ENCODE measurements at places on chromosomes 2 and 18.

- DNase-seq: no peak
Measured at GRCh38 chr18:74861154-74861553, 263.5 kb downstream of the ZNF407 start.

GRCh38 chr2:174561972-174562370 lies 35.6 kb downstream of the WIPF1 start:
- peak; percentile 73 for DNase-seq

DNA sequence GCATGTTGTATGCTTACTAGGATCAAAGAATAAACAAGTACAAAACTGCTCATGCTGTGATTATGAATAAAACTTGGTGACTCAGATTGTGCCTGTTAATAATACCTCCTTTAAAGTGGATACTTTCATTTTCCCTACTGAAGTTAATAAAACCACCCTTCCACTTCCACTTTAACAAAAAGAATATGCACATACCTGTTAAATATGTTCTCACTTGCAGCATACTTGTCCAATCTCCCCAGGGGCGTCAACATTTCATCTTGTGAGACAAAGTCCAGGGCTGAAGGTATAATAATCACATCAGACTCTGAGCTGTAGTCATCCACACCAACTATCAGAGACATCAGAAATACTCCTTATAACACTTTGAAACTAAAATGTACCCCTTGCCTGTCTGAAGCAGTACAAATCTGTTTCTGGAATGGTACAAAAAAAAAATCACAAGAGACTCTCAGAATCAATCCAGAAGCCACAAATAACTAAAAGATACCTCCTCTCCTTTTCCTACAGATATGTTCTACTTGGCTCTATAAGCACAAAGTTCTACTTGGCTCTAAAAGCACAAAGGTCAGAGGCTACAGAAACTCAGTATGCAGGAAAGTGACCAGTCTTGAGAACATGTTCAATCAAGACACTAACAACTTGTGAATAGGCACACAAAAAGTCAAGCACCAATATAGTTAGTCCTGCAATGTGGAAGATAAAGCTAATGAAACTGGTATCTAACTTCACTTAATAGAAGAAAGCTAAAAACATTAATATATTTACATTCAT lies 19.3 kb downstream of the PPP4R1 start:
- DNase-seq: no peak

- DNase-seq: peak; percentile 30
Measured at GRCh38 chr2:234289834-234290590, 206.9 kb downstream of the ARL4C start.

DNA sequence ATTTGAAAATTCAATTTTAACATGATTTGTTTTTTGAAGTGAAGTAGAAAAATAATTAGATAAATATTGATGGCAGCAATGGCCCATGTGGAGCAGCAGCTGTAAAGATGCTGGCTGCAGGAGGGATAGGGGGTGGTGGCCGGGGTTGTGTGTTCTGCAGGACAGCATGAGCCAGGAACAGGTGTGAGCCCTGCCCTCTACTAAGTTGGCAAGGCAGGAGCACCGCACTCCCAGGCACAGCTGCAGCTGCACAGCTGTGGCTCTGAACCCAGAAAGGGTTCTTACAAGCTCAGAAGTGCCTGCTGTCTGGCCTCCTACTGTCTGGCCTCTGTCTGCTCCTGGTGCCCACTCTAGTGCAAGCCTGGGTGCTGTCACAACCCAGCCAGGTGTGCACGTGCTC lies 10.0 kb upstream of the DUSP19 start:
- DNase-seq: no peak

DNA sequence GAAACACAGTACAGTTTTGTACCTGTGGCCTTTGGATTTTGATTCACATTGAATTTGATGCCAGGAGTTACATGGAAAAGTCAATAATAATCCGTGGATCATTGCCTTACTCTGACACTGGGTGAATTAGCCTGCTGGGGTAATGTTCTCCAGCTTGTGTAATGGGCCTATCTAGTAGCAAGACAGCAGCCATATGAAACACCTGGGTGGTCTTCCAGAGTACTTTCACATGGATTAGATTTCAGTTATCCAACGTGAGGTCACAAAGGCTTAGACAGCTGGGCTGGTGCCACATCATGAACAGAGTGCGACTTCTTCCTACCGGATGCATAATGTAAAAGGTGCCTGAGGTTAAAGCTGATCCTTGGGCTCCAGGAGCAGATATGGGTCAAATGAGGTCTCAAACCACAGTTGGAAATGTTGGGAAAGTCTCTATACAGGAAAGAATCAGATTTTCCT lies 486.8 kb downstream of the PARD3B start:
- DNase-seq: peak; percentile 5

DNA sequence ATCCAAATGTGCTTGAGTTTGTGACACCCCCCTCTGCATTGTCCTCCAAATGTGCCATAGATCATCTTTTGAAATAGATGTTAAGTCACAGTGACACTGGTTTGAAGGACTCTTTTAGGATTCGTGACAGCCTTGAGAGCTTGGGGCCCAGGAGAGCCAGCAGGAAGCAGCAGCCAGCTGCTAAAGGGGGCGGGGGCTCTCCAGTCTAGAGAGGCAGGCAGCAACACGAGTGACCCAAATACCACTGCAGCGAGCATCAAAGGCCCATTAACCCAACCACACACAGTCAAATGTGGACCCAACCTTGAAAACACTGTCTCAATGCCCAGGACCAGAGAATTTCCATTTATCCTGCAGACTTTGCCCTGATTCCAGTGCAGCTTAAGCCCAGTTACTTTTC lies 75.6 kb downstream of the ZBTB7C start:
- DNase-seq: no peak

- DNase-seq: no peak
Measured at GRCh38 chr18:12968619-12969018, 20.8 kb downstream of the SEH1L start.

- DNase-seq: peak; percentile 9
Measured at GRCh38 chr2:147759536-147759935, 85.3 kb upstream of the ACVR2A start.

- no peak for DNase-seq
Measured at GRCh38 chr2:181234487-181234891, 222.7 kb upstream of the ITGA4 start.

DNA sequence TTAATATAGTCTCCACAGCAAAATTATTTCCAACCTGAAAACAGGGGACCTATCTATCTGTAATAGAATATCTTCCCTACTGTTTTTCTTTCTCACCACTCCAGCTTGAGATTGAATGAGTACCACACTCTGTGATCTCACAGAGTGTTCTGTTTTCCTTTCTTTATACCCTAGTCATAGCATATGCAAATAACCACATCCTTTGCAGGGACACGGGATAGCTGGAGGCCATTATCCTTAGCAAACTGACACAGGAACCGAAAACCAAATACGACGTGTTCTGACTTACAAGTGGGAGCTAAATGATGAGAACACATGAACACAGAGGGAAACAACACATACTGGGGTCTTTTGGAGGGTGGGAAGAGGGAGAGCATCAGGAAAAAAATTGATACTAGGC lies 224.7 kb downstream of the SLC8A1 start:
- DNase-seq: no peak

GRCh38 chr18:79064228-79064627 lies 5.0 kb upstream of the ATP9B start:
- no peak for DNase-seq

DNA sequence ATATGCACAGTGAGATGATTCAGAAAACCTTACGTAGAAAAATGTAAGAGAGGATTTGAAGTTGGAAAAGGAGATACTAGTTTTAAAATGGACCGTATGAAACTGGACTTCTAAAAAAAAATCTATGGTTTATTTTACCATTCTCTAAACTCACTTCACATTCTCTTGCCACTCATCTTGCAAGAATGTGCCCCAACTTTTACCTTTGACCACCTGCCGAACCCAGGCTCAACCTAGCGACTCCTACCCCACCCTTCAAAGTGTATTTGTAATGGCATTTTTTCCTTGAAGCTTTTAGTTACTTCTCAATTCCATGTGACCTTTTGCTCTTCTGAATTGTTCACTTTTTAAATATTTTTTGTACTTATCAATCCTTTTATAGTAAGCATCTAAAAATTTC lies 160.8 kb downstream of the PHLPP1 start:
- no peak for DNase-seq

DNA sequence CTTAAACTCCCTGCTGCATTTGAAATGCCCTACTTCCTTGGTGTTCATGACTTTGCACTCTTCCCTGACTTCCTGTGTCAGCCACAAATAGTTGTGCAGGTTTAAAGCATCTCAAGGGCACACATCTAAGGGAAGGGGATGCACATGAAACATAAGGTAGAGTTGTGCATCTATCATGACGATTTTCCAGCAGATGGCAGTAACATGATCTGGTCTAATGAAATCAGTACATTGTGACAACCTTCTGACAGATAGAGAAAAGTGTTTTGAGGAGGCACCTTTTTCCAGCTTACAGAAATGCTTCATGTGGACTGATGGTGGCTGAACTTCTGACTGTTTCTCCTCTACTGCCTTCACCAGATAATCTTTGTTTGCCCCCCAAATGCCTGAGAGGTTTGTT lies 238.9 kb downstream of the XIRP2 start:
- no peak for DNase-seq

DNA sequence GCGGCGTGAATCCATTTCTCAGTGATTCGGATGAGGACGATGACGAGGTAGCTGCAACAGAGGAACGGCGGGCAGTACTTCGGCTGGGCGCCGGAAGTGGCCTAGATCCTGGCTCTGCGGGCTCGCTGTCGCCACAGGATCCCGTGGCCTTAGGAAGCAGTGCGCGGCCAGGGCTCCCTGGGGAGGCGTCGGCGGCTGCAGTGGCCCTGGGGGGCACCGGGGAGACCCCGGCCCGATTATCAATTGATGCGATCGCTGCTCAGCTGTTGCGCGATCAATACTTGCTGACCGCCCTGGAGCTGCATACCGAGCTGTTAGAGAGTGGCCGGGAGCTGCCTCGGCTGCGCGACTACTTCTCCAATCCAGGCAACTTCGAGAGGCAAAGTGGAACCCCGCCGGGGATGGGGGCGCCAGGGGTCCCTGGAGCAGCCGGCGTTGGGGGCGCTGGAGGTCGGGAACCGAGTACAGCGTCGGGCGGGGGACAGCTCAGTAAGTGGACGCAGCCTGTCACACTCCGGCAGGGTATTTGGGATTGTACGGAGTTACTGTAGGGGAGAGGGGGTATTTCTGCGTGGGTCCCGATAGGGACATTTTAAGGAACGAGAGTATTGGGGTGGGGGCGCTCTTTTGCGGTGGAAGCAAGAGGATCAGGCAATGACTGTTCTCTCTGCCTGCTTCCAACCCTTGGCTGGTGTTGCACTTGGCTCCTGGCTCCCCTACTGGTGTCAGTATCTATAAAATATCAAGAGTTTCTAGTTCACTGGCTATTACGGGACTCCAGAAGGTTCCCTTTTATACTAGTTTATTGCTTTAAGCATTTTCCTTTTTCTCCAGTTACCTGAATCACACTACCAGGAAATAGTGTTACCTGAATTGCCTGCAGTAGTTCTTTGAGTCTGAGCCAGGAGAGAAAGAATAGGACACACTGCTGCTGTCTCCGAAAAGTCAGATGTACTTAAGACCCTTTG lies 772 bp downstream of the RELCH start:
- peak; percentile 16 for DNase-seq

DNA sequence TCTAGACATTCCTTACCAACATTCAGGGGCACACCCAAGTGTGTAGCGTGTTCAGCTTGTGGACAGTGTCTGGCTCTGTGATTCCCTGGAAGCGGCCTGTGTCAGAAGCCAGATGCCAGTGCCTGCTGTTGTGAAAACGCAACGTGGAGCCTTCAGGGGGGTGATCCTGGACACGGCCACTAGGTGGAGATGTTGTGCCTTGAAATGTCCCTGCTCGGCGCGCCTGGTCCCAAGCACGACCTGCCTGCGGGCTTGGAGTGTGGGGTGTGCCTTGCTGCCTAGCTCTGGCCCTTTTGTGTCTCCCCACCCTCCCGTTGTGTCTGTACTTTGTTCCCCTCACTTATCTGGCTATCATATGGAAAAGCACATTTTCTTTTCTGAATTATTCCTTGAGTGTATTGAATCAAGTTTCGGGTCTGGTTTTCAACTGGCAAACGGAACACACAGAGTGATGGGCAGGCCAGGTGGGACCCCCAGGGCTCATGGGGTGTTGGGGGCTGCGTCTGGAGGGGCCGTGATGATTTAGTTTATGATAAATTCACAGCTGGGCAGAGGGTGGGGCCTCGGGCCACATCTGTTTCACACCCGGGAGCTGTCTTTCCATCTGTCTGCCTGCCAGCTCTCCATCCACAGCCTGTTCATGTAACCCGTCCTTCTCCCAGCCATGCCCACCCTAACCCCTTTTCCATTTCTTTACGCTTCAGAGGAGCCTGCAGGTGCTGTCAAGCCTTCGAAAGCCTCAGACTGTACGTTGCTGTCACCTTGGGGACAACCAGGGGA lies 95.5 kb downstream of the DYSF start:
- peak; percentile 66 for DNase-seq

- DNase-seq: no peak
Measured at GRCh38 chr2:27716301-27717069, 52.8 kb downstream of the SLC4A1AP start.

- DNase-seq: no peak
Measured at GRCh38 chr2:229246334-229246733, 24.8 kb downstream of the PID1 start.

GRCh38 chr2:7356909-7357584 lies 439.8 kb downstream of the RNF144A start:
- no peak for DNase-seq

- no peak for DNase-seq
Measured at GRCh38 chr2:174157053-174157452, 91.3 kb downstream of the OLA1 start.

DNA sequence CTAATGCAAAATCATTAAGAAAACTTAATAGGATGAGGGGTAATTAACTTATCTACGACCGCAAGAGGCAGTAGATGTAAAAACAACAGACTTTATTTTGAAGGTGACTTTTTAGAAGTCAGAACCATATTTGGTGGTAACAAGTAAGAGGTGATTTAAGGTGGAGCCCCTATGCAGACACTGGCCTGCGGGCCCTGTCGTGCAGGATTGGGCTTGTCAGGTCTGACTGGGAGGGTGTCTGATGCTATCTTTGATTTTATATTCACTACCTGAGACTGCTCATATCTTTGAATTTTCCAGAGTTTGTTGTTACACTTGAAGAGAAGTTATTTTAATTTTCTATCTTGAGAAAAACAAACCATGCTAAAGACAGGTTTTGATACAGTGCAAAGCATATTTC lies 29.1 kb upstream of the SCLY start:
- no peak for DNase-seq

DNA sequence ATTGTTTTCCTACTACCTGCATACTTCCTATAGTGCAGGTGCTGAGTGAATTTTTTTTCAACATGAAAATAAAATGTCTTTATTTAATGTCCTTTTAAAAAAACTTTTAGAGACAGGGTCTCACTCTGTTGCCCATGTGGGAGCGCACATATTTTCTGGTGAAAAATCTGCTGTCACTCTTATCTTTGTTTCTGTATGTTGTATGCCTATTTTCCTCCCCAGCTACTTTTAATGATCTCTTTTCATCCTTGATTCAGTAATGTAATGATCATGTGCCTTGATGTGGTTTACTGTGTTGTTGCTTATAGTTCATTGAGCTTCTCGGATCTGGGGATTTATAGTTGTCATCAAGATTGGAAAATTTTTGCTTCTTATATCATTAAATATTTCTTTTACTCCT lies 117.3 kb downstream of the ARL6IP6 start:
- no peak for DNase-seq

- DNase-seq: no peak
Measured at GRCh38 chr2:136328207-136328795, 210.4 kb upstream of the CXCR4 start.

All from muscle of arm (tissue), 14 donors.